ENCODE measurements at places on chromosomes 5 and 9.

DNA sequence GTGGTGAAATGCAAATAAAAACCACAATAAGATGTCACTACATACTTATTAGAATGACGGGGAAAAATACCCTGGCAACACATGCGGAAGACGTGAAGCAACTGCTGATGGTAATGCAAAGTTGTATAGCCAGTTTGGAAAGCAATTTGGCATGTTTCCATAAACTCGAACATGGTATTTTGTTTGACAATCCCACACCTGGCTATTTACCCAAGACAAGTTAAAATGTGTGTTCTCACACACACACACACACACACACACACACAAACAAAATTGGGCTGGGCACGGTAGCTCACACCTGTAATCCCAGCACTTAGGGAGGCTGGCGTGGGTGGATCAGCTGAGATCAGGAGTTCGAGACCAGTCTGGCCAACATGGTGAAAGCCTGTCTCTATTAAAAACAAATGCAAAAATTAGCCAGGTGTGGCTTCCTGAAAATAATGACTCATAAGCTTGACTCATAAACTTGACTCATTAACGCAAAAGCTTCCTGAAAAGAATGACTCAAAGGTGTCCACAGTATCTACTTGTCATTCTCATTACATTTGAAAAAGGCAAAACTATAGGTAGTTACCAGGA lies 456.5 kb downstream of the CDH18 start:
- no peak for DNase-seq

DNA sequence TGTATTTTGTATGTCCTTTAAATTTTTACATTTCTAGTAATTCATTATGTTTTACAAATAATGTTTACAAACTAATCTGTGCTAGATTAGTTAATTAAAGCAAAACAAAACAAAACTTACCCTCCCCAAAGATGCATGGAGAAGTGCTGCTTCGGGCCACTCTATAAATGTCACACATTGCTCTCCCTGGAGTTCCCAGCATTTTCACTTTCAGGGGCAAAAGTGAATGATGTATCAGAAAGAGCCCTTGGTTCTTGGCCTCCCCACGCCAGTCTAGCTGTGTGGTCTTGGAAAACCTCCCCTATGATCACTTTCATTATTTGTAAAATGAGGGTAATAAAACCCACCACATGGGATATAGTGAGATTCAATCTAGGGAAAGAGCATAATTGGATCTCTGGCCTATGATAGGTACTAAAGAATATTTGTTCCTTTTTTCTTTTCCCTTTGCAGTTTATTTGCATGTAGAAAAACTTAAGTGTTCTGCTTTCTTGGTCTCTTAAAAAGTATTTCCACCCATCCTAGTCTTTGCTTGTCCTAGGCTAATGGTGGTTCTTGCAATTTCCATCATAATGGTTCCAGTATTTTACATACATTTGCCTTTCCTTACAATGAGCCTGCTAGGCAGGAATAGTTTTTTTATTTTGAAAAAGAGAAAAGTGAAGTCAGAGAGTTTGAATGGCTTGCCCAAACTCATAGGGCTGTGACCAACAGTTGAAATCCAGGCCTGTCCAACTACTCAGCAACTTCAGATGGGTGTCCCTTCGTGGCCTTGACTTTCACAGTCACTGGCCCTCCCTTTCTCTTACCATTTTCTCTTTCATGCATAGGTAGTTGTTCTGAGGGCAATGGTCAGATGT lies 184.5 kb upstream of the KLF4 start:
- DNase-seq = no peak

DNA sequence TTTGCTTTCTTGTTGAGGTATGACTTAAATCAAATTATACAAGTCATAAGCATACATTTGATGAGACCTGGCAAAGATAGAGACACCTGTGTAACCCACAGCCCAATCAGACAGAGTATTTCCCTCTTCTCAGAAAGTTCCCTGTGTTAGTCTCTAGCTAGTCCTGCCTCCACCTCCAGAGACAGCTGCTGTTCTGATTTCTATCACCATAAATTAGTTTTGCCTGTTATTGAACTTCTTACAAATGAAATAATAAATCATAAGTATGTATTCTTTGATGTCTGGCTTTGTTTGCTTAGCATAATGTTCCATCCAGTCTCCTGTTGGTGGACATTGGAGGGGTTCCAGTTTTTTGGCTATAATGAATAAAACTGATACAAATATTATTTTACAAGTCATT lies 194.5 kb downstream of the ICE1 start:
- DNase-seq = no peak

DNA sequence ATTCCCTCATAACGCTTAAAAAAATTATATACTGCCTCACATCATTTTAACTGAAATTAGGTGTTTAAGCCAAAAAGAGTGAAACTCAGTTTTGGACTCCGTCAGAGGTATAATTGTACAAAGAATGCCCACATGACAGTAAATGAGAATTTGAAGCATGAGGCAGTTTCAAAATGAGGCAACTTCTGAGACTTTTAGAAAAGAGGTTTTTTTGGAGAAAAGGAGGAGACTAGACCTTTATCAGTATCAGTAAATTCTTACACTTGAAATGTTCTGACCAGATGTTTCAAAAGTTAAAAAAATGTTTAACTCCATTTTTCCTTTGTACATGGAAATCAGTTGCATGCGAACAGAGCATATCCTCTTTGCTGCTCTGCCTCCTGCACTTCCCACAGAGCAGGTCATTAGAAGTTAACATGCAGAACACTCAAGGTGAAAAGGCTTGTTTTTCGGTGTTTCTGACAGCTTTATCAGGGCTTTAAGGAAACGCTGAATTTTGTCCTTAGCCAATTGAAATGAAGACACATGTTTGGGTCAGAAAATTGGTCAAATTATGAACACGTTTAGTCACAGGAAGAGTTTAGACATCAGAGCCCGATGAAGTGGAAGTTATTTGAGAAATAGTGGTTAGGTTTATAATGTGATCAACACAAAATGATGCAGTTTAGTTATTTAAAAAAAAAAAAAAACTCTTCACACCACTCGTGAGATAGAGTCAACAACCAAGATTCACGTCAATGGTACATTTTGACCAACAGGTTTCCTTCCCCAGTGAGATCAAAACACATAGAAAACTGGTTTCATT lies 59.5 kb downstream of the PIK3R1 start:
- no peak for DNase-seq

DNA sequence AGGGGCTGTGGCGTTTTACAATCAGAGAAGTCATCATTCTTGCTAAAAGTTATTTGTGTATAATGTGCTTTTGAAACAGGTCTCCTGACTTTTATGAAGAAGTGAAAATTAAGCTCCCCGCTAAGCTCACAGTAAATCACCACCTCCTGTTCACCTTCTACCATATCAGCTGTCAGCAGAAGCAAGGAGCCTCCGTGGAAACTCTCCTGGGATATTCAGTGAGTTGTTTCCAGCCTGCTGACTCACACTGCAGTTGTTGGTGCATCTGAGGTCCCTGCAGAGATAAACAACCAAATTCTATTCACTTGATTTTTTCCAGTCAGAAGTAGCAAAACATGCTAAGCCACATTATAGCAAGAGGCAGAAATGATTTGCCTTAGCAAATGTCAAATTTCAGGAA lies 156.7 kb downstream of the DOCK8 start:
- DNase-seq = no peak

- DNase-seq = no peak
Measured at GRCh38 chr5:38879078-38879460, 33.3 kb downstream of the OSMR start.

DNA sequence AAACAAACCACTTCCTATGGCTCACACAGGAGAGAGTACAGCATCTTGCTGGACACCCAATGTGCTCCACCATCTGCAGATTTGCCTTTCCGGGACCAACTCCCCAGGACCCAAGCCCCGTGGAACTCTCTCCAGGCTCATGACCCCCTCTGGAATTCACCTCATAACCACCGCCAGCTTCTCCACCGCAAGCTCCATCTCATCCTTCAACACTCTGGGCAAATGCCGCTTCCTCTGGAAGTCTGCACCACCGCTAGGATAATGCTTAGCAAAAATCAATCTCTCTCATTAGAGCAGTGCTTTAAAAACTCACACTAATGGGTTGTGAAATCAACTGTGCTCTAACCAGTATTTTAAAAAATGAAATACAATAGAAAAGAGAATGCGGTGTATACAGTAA lies 150.0 kb downstream of the COL23A1 start:
- DNase-seq = no peak

DNA sequence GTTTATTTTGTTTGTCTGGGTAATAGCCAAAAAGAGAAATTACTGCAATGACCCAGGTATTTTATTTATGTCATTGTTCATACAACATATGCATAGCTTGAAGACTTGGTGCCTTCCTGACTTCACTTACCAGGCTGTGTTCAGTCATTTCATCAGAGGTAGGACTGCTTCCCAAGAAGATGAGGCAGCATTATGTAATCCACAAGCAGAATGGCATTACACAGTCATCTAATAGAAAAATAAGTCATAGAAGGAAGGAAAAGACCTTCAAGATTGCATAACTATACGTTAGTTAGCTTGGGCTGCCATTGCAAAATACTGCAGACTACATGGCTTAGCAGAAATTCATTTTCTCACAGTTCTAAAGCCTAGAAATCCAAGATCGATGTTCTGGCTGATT lies 167.5 kb downstream of the NMUR2 start:
- no peak for DNase-seq

DNA sequence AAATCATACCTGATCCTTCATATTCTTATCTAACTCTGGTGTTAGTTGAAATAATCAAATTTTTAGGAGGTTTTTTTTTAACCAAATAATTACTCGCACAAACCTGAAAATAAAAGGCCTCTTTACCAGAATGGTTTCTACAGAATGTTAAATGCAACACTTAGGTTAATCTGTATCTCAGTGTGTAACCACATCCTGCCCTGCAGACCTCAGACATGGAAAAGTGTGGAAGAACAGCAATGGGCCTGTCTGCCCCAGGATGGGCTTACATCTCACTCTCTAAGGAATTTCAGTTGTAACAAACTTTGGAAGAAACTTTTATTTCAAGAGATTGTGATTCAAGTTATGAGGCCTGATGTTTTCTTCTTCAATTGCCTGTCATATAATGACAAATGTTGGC lies 32.5 kb upstream of the MIER3 start:
- DNase-seq = no peak

- DNase-seq = peak; percentile 19
Measured at GRCh38 chr5:82885627-82886389, 191.4 kb downstream of the TMEM167A start.

- DNase-seq = no peak
Measured at GRCh38 chr9:121182989-121183388, 18.7 kb downstream of the RAB14 start.

- no peak for DNase-seq
Measured at GRCh38 chr5:55453211-55453610, 81.6 kb downstream of the PLPP1 start.

DNA sequence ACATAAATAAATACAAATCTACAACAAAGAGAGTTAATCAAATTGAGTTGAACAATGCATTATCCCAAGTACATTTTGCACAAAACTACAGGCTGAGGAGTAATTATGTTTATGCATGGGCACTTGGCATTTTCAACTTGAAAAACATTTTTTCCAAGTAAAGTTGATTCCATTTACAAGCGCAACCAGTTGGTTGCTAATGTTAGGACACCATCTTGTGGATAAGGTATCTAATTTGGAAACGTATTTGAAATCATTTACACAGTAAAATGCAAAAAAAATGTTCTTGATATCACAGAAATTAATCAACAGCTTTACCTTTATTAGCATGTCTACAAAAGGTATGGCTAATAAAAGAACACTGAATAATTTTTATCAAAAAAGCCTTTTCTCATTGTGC lies 18.8 kb downstream of the FTMT start:
- peak; percentile 38 for DNase-seq
